ENCODE measurements at places on chromosomes 11 and 22.

- DNase-seq, result no peak
These were observed 671.1 kb upstream of the CCDC90B start for GRCh38 chr11:83957038-83957900.

DNA sequence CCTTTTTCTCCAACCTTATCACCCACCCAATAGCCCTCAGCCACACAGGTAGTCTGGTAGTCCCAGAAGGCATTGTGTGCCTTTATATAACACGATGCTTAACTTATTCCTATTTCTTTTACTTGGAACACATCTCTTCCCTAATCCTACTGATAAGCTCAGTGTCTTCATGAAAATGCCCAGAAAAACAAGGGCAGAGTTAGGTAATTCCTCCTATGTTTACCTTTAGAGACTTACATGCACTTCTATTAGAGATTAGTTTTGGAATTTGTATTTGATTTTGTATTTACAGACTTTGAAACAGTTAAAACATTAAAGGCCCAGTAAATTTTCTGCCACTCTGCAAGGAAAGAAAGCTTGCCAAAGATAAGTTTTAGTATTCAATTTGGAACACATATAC is 637.8 kb upstream of the CCDC90B start:
- DNase-seq, result no peak

GRCh38 chr11:71095294-71095850 is 157.0 kb downstream of the SHANK2 start:
- DNase-seq, result no peak

- no peak for DNase-seq
These were observed 2.9 kb downstream of the PTS start for GRCh38 chr11:112229159-112229558.

GRCh38 chr11:91264481-91264880 is 960.1 kb upstream of the FAT3 start:
- no peak for DNase-seq

GRCh38 chr11:31974366-31975136 is 116.3 kb upstream of the RCN1 start:
- no peak for DNase-seq

DNA sequence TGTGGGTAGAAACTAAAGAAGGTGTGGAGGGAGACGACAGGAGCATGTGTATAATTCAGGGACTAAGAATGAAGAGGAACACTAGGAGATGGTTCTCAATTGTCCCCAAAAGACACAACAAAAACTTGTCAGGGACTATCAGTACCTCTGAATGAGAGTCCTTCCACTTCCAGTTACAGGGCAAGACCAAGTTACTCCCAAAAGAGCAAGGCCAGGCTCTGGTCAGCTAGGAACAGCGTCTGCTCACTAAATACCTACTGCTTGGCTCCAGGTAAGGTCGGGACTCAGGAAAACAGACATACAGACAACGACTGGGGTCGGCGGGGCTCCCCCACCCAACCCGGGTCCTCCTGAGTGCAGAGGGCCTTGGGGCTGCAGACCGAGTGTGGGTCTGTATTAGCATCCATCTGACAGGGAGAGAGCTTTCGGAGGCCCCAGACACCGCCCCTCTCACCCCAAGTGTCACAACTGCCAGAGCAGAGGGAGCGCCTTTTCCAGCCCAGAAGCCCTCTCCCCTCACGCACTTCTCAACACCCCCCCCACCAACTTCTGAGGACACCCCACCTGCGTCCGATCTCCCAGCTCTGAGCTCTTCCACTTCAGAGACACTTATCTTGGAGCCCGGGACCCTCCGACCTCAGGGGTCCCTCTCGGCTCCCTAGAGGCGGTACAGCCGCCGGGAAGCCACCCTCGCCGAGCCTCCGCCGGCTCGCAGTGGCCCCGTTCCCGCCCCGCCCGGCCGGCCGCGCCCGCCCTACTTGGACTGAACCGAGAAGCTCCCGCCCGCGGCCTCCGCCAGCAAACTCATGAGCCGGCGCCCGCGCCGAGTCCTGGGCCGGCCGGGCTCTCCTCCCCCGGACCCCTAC is 522 bp downstream of the RHOG start:
- DNase-seq, result no peak

DNA sequence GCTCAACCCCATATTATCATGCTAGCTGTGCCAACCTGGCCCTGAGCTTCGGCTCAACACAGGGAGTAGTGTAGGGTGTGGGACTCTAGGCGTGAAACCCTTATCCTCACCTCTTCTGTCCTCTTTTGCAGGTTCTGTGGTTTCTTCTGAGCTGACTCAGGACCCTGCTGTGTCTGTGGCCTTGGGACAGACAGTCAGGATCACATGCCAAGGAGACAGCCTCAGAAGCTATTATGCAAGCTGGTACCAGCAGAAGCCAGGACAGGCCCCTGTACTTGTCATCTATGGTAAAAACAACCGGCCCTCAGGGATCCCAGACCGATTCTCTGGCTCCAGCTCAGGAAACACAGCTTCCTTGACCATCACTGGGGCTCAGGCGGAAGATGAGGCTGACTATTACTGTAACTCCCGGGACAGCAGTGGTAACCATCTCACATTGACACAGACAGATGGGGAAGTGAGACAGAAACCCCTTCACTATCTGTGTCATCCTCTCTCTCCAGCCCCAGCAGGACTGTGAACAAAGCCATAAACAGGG is 76.4 kb downstream of the GGTLC2 start:
- DNase-seq, result no peak

- no peak for DNase-seq
These were observed 793.3 kb upstream of the ARHGAP42 start for GRCh38 chr11:99893811-99894210.

- no peak for DNase-seq
These were observed 10.9 kb downstream of the PDGFB start for GRCh38 chr22:39233710-39234471.

- DNase-seq, result no peak
These were observed 10.5 kb downstream of the TXN2 start for GRCh38 chr22:36470994-36471331.
